GM13976 (cell line): ENCODE measurements at places on chromosomes 12 and 14.

GRCh38 chr14:73260574-73260973 is 23.3 kb downstream of the PAPLN start:
- DNase-seq: no peak

DNA sequence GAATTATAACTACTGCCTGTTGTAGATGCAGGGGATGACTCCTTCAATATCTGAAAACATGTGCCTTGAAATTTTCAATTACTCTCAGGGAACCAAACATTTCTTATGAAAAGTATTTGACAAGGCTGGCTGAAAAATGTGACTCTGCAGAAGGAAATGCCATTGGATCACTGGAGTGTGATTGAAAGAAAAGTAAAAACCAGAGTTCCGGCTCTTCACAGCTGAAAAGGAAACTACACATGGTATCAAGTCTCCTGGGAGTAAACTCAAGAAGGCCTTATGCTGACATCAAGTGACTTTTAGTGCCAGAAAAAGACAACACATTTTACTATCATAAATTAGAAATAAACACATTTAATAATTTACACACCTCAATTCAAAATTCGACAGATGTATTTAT is 693.0 kb downstream of the LRFN5 start:
- DNase-seq: no peak

DNA sequence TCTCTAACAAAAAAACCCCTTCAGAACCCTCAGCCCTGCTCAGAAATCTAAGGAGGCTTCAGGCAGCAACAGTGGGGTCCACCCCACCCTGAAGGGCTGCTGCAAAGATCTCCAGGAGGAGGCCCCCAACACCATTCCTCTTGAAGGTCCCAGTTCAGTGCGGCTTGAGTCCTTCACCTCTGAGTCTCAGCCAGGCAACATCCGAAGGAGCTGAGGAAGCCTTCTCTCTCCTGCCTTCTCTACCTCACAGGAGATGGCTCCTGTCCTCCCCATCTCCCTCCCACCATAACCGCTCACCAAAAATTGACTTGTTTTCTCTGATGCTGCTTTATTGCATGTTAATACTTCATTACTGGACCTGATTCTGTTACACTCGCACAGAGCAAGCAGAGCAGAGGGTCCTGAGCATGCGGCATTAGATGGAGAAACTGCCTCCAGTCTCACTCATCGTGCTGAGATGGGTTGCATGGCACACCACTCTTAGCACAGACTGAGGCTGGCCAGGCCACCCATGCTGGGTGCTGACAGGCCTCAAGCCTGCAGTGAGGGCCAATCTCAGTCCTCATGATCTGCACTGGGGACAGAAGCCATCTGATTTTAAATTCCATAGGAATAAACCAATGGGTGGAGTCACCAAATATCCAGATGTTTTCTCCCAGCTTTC is 224.8 kb downstream of the CACNA1C start:
- DNase-seq: no peak

DNA sequence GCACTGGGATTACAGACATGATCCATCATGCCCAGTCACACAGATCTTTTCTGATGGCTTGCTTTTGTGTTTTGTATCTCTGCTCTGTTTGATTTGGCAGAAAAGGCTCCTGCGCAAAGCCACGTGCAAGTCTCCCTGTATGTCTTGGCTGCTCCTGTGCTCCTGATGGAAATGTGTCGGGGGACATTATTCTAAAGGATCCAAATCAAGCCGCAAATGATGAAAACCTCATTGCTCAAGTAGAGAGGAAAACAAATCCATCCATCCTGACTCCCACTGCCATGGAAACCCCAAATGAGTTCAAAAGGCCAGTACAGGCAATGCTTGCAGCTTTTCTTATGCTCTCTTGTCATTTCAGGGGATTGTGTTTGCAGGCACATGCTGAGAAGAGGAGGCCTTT is 93.8 kb downstream of the NDUFA12 start:
- DNase-seq: no peak

- DNase-seq: no peak
These were observed 307.2 kb downstream of the ADGRD1 start for GRCh38 chr12:131260954-131261353.
